ENCODE measurements at places on chromosomes 3 and 15.

- DNase-seq = no peak
These were observed 36.3 kb downstream of the BCHE start for GRCh38 chr3:165800970-165801369.

DNA sequence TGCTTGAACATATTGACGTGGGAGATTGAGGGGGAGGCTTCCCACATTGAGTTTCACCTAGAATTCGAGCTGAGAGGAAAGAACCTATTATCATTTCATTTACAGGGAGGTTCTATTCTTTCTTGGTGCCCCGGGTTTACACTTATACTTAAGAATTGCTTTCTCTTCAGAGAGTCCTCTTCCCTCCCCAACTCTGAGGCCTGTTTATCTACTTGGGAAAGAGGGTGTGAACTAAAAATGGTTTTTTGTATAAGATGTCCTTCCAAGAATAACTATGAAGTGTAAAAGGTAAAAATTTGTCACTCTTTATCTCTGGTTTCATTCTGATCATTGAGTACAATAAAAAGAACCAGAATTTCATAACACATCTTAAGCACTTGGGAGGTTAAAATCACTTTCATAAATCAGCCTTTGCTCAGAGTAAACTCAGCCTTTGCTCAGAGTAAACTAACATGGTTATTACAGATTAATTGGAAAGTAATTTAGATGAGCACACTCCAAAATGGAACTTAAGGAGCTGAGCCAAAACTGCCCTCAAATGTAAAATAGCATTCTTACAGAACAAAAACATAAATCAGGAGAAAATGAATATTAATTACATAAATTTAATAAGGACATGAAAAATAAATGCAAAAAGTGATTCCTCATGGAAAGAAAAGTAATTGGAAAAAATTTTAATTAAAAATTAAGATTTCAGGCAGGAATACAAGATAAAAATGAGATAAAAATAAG lies 75.2 kb downstream of the GADL1 start:
- no peak for DNase-seq

DNA sequence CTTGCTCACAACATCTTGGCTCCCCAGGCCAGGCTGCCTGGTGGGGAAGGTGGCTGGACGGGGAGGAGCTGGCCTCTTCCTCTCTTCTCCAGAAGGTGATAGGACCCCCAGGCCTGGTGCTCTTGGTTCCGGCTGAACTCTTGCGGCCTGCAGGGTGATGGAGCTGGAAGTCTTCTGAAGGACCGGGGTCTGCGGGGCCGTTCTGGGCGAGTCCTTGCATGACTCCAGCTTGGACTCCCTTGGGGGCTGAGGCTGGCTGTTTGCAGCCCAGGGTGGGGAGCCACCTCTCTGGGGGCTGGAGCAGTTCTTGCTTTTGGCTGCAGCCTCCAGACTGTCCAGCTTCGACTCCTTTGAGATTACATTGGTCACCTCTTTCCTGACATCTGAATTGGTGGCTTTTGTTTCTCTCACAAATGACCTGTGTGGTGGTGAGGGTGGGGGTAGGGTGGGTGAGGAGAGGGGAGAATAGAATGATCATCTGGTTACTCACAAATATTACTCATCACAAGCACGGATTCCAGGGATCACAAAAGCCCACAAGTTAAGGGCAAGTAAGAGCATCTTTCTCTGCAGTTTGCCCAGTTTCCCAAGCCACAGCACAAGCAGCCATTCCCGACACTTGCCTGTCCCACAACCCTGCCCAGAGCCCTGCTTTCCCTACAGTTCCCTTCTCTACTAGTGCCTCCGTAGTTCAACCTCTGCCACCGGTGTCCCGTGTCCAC lies 149.1 kb upstream of the HACD2 start:
- DNase-seq = no peak

GRCh38 chr3:24360957-24361356 lies 133.7 kb downstream of the THRB start:
- no peak for DNase-seq

GRCh38 chr3:25648925-25649830 lies 15.5 kb downstream of the TOP2B start:
- DNase-seq = no peak

DNA sequence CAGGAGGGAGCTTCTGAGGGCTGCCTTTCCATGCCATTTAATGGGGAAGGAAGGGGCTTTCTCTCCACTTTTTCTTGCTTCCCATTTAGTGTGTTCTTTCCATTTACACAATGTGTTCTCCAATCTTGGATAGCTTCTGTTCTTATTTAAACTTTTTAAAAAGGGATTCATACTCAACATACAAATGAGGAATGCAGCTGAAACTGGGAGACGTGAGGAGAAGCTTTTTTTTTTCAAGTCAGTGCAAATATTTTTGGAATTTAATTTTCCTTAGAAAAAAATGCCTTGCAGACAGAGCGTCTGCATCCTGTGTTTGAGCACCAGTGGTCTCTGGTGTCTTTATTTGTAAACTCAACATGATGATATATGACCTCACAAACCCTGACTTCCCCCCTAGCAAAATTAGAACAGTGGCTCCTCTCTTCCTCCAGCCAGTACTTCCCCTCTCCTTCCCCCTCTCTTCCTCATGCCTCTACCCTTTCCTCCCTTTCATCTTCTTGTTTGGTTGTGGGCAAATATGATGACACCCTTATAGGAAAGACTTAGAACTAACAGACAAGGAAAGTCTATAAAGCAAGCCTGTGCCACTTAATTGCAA lies 48.1 kb upstream of the PCSK6 start:
- DNase-seq = no peak

DNA sequence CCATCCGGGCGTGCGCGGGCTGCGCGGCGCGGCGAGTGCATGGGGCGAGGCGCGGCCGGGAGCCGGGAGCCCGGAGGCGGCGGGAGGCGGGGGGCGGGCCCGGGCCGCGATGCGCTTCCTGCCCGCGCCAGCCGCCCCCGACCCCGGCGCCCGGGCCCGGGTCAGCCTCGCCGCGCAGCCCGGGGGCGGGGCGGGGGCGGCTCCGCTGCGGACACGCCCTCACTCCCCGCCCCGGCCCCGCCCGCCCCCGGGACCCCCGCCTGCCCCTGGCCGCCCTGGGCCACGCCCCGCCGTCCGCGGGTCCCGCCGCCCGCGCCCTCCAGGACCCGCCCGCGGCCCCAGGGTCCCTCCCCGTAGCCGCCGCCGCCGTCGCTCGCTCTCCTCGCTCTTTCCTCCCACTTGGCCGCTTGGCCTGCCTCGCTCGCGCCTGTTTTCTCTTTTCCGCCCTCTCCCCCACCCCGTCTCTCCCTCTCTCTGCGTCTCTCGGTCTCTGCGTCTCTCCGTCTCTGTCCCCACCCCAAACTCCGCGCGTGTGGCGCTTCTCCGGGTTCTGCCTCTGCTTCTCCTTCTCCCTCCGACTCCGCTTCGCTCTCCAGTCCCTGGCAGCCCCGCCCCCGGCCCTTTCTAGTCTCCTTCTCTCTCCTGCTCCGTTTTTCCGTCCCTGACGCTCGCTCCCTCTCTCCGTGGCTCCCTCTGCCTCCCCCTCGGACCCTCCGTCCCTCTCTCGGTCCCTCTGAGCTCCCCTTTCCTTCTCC lies at the start of gene PLXND1:
Gene PLXND1, minus strand, starts transcription at position 41 of the 755 bp plus-strand sequence. Its CDS starts 37 bp downstream, at position 4.
- no peak for DNase-seq

DNA sequence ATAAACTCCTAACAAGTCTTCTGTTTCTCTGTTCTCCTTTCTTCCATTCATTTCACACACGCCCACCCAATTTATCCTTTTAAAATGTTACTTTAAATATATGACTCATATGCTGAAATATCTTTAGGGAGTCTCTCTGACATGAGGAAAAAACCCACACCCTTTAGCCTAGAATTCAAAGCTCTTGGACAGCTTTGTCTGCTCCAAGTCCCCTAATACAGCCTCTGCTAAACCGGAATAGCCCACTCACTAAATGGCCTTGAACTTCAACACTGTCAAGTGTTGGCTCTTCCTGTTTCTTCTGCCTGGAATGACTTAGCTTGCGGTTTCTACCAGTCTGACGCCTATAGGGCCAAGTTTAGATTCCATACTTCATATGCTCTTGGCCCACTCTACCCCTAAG lies 3.3 kb upstream of the CD96 start:
- no peak for DNase-seq

GRCh38 chr3:30954426-30954825 lies 60.0 kb upstream of the GADL1 start:
- no peak for DNase-seq

GRCh38 chr3:13141183-13141582 lies 68.0 kb upstream of the IQSEC1 start:
- no peak for DNase-seq

DNA sequence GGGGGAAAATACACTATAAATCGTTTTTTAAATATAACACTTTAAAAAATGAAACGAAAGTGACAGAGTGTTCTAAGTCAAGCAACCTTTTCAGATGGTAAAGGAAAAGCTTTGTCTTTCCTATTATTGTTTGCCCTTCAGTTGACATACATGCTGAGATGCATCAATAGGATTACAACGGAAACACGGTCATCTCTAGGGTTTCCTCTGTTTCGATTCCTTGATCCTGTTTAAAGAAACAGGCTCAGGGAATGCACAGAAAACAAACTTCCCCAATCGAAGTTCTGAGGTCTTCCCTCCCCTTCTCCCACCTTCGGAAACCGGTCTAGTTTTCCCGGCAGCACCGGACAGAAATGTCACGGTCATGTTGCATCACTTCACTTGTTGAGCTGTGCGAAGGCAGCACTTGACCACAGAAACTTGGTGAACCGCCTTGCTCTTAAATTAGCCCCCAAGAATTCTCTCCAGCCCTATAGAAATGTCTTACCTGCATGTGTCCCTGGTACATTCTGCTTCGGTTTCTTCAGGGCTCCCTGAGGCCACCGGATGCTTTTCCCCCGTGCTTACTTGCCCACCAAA lies 556 bp downstream of the PEX5L start:
- no peak for DNase-seq

DNA sequence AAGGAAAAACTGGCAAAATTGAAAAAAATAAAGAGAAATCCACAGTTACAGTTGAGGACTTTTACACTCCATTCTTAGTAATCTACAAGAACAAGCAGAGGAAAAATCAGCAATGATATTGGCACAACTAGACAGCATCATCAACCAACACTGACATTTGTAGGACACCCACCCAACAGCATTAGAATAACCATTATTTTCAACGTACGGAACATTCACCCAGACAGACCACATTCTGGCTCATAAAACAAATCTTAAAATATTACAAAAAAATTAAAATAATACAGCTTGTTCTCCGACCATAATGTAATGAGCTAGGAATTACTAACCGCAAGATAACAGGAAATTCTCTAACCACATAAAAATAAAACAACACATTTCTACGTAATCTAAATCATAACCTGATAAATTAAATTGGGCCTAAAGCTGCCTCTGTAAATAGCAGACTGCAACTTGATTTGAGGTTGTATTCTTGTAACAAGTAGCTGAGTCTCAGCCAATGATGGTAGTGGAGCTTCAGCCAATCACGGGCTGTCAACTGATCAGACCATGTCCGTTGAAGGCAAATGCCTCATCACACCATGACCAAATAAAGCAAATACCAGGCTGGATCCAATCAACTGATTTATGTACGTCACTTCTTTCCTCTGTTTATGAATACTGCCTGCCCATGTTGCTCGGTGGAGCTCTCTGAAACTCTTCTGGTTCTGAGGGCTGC lies 9.2 kb downstream of the PLSCR4 start:
- DNase-seq = no peak

DNA sequence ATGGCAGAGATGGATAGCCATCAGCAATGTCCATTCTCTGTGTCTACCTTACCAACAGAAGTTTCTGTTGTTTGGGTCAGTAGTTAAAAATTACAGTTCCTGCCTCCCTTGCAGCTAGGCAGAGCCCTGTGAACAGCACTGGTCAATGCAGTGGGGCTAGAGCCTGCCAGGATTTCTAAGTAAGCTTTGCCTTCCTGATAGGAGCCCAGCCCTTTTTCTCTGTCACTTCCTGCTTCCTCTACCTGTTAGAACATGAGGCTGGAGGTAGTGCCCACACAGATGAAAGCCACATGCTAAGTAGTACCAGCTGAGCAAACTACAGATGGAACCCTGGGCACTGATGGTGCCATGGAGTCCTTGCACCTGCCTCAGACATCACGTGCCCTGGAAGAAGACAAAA lies 45.0 kb downstream of the MGLL start:
- no peak for DNase-seq

DNA sequence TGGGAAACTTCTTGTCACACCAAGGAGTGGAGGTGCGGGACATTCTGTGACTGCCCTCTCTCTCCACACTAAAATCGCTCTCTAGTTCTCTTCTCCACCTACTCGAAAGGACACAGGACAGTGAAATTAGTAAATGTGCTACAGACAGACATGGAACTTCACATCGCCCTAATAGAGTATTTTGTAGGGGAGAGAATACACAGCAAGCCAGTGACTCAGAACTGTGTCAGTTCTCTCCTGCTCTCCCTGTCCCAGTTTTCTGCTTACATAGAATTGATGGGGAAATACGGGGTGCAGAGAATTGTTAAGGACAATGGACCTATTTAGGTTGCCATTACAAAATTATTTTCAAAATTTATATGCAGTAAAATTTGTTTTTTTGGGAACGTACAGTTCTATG lies 159.6 kb upstream of the GADL1 start:
- DNase-seq = no peak

DNA sequence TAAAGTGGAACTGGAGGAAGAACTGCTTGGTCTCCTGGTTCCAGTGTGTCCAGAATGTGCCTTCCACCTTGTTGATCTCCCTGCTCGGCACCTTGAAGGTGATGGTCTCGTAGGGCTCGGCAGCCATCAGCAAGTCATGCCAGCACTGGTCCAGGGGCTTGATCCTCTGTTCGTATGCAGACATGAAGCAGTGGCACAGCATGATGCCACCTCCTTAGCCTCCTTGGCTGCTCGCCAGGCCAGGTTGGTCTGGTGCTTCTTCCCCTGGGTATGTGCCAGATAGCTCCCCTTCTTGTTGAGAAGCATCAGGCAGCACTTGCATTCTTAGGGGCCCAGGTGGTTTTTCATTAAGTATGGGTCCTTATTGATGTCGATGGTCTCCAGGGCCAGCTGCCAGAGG lies 17.8 kb upstream of the TXNRD3 start:
- no peak for DNase-seq

DNA sequence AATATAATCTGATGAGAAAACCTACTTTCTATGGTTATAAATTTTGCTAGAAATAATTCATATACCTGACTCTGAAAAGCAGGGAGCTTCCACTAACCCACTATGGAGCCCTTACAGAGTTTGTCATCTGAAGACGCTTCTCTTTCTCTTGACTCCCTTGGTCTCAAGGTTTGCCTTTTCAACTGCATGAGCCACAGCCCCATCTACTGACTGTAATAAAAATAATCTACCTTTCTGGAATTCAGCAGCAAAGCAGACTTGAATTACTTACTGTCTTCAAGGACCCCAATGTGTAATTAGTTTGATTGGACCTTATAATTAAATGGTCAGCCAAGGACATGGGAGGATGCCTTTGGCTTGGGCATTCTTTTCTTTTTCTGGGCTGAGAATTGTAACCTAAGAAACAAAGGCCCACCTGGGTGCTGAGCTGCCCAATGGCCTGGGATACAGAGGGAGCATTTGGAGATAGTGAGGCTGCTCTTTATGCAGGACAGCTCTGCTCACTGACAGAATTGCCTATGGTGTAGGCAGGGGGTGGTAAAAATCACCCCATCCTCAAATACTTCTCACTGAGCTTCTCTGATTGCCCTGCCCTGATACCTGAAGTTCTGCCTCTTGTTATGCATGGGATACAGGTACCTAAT lies 178.6 kb upstream of the TRIM42 start:
- DNase-seq = peak; percentile 36
